ENCODE measurements at places on chromosomes 6 and 20.

DNA sequence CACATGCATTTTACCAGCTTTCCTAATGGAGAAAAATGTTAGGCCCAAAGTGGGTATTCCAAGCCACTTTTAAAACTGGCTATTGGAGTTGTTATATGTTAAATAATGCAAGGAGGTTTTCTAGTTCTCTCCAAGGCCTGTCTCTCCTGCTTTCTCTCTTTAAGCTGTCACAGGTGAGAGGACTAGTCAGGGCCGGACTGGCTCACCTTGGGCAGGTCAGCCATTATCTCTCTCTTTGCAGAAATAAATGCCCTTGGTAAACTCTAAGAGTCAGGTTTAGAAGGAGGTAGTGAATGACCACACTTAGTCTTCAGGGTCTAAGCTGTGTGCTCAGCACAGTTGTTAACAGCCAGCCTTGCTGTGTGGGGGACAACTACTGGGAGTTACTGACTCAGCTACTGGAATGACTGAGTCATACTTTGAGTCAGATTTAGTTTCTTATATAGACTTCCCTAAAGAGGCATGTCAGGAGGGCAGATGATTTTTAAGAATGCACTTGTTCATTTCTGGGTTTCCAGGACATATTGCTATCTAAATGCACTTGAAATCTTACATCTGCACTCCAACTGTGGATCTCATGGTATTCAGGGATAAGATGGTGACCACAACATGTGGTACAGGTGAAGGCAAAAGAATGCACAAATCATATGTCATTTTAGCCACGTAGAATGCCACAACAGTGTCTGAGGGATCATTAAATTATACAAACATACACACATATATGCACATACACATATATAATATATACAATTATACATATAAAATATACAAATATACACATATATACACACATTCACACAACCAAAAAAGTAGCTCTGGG, 719.4 kb downstream of the EPM2A start:
- no peak for DNase-seq

DNA sequence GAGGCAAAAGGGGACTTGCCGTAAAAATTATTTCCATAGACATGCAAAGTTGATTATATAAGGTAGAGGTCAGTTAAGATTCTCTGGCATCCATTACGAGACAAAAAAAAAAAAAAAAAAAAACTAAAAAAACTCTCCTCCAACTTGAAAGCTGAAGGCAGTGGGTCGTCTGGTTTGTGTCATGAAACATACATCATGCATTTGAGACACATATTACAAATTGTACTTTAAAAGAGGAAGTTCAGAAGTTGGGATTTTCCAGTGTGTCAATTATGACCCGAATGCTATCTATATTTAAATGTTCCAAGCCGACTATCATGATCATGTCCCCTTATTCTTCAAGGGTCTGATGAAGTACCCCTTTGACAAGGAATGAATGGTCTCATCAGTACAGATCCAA, 125.1 kb downstream of the ZNF217 start:
- DNase-seq = peak; percentile 9

DNA sequence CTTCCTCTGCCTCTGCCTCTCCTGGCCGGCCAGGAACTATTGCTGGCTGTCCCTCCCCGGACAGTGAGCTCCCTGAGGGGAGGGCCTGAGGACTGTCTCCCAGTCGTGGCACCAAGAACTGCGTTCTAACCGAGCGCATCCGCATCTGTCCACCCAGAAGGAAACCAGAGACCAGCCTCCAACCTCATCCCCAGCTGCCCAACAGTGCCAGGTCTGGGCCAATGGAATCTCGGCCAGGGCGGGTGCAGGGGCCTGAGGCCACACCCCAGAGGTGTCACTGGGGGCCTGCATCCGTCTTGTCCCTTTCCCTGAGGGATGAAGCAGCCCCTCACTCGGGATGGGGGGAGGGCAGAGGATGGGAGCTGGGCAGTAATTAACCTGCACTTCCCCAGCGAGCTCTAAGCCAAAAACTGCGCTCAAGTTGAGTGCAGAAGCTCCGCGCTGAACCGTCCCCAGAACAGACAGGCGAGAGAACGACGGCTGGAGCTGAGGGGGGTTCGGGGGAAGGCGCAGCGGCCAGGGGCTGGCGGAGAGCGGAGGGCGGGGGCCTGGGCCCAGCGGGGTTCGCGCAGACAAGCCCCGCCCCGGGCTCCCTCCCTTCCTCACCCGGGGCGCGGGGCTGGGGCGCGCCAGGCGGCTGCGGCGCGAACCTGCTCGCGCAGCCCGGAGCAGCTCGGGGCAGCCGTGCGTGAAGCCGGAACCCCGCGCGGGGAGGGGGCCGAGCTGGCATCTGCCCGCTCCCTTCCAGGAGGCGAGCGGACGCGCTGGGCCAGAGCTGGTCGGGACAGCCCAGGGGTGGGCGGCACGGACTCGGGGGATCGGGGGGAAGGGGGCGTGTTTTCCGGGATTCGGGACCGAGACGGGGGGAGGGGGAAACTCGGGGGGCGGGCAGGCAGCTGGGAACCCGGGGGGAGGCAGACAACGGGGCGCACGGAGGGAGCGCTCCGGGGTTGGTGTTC, 1.4 kb downstream of the TFEB start:
- peak; percentile 78 for DNase-seq

- DNase-seq = no peak
Measured at GRCh38 chr6:98463038-98464000, 371.1 kb upstream of the POU3F2 start.

DNA sequence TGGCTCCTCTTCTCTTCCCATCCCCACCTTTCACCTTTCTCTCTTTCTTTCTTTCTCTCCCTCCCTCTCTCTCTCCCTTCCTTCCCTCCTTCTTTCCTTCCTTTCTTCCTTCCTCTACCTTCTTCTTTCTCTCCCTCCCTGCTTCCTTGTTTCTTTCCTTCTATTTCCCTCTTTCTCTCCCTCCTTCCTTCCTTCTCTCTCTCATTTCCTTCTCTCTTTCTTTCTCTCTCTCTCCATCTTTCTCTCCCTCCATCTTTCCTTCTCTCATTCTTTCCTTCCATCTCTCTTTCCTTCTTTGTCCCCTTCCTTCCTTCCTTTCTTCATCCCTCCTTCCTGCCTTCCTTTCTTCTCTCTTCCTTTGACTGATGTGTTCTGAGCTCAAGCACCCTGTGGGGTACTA, 1467.0 kb upstream of the DEFB115 start:
- DNase-seq = no peak

DNA sequence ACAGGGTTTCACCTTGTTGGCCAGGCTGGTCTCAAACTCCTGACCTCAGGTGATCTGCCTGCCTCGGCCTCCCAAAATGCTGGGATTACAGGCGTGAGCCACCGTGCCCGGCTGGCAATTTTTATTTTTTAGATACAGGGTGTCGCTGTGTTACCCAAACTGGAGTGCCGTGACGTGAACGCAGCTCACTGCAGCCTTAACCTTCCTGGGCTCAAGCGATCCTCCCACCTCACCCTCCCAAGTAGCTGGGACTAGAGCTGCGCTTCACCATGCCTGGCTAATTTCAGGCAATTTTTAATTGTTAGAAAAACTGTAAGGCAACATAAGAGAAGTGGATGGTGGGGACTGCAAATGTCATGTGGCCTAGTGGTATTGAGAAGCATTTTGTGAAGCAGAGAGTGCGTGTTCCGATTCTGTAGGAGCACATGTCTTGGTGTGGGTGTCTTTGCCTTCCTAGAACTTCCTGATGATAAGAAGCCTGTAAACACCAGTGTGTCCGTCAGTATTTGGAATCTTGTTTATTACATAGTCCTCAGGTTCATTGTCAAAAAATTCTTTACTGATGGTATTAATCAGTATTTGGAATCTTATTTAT, 18.0 kb downstream of the JARID2 start:
- DNase-seq = no peak

GRCh38 chr6:18276610-18277236, 12.4 kb upstream of the DEK start:
- no peak for DNase-seq

- DNase-seq = no peak
Measured at GRCh38 chr20:25194333-25194972, 1.1 kb upstream of the ENTPD6 start.

- DNase-seq = no peak
Measured at GRCh38 chr6:26159357-26160273, 72.4 kb downstream of the HFE start.

GRCh38 chr6:30200551-30201281, 12.5 kb downstream of the TRIM26 start:
- DNase-seq = peak; percentile 43

DNA sequence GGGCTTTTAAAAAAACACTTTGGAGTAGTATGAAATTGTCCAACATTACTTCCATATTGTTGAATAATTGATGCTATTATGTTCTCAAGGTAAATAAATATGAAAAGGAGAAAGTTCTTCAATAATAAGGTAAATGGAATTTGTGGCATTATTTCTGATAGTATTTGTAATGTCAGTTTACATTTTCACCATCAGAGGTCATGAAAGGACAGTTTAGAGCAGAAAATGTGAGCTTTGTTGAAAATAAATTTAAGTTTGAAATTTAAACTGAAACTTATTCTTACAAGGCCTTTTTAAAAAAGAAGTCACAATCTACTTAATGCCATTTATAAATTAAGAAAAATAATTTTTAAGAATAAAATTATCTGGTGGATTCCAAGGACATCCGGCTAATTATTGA, 15.8 kb upstream of the CEP162 start:
- DNase-seq = no peak

GRCh38 chr6:126188279-126188909, 151.5 kb upstream of the CENPW start:
- DNase-seq = no peak

DNA sequence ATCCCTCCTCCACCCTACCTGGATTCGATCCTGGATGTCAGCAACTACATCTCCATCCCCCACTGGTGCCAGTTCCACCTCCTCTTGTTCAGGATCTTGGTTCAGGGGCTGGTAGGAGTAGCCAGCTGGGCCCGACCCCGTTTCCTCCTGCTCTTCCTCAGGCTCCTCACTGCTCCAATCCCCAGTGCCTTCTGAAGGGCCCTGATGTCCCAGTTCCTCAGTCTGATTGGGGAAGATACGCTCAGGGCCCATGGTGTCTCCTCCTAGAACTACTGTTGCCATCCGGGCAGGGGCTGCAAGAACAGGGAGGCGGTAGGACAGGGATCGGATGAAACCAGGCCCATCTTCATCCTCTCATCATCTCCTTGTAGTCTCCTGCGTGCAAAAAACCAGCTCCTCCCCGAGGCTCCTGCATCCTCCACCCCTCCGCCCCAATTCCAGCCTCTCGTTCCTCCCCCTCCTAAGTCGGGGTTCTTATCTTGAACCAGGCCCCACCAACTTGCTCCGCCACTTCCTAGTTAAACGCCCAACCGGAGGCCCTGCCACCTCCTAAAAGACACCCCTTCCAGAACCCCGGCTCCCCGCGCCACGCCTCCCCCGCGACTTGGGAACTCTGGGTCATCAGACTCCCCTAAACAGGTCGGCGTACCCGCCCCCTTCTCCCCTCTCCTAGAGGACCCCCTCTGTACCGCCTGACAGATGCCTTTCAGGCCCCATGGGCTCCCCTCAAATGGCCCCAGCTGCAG, 476 bp downstream of the MEA1 start:
- no peak for DNase-seq

DNA sequence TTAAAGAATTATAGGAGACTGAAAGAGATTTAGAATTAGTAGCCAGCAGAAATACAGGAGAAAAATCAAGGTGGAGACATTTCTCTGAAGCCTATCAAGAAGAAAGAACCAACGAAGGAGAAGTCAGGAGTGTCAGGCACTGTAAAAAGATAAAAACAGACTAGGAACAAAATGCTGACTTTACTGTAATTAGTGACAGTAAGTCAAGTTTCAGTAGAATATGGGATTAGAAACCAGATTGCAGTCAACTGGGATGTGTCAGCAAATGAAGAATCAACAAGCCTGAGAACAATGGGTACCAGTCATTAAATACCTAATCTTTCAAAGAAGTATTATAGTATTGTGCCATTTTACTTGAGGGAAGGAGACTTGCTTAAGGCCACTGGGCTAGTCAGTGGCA, 21.6 kb downstream of the CALHM6 start:
- no peak for DNase-seq

DNA sequence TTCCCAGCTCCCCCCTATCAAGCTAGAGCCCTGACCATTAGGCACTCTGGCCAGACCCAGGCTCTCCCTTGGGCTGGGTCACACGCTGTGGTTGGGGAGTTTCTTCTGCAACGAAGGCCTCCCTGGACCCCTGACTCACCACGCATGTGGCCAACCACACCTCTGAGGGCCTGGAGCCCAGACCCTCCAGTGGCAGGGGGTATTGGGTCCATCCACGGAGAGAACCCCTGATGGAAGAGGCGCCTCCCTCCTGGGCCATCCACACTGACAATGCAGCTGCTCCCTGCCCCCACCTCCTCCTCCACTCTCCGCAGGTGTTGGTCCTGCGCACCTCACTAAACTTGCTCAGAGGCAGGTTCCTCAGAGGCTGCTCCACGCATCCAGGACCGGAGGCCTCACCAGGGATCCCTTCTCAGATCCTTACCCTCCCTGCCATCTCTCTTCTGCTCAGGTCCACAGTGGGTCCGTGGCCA, 125.4 kb downstream of the RNASET2 start:
- no peak for DNase-seq

- no peak for DNase-seq
Measured at GRCh38 chr20:32227306-32227705, 19.6 kb downstream of the POFUT1 start.

DNA sequence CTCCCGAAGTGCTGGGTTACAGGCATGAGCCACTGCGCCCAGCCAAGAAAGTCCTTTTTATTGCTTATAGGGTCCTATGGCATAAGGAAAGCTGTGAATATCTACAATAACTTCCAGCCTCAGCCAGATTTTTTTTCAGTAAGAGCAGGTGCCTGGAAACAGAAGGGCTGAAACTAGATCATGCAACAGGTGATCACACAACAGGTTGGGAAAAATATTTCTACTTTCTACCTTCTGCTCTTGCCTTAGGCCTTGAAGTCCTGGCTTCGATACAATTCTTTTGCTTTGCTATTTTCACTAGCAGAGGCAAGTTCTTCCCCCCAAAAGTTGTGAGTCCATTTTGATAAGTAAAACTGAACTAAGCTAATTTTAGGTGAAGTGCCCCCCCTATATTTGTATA, 9.7 kb upstream of the FBXO30 start:
- DNase-seq = no peak

- no peak for DNase-seq
Measured at GRCh38 chr6:44135875-44136274, 8.5 kb downstream of the TMEM63B start.

DNA sequence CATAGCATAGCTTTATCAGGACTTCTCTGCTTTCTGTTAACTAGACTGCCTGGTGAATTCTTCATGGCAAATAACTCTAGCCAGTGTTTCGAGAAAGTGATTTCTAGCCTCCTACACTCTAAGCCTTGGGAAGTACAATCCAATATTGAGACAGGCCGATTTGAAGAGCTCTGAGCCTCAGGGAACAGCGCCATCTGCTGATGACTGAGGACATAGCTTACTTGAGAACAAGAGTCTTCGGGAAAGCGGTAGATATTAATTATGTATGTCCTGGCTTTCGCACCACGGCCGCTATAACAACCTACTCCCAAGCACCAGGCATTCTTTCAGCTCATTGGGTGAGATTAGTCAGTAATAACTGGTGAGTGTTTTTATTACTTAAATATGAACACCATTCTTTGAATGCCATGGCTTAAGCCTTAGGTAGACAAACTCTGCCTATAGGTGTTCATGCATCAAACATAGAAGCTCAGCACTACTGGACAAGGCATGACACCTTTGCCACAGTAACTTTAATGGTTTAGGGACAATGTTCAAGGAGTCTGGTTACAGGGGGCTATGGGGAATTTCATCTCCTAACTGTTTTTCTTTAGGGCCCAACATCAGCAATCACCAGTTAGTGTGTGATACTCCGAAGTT, 518.6 kb downstream of the BMP2 start:
- DNase-seq = no peak

GRCh38 chr6:35181933-35182612, 31.7 kb upstream of the SCUBE3 start:
- no peak for DNase-seq

GRCh38 chr20:38658879-38659596, 57.4 kb downstream of the ARHGAP40 start:
- DNase-seq = peak; percentile 26
